Myocyte (in vitro differentiated cells): ENCODE measurements at places on chromosomes 1 and 21.

DNA sequence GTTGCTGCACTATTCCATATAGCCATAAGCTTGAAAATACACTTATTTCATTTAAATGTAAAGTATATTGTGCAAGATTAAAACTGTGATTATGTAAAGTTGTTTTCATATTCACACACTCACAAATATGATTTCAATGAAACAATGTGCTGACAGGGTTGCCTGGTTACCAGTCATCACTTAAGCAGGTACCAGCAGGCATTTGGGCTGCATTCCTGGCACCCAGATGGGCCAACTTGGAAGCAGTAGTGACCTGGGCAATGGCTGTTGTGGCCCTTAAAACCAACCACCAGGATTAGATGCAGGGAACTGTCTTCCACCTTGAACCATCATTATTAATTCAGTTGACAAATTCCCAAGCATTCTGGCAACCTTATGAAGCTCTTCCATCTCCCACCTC, 45.0 kb upstream of the RASAL2 start:
- DNase-seq: no peak

GRCh38 chr1:54624466-54625464, 1.4 kb upstream of the FAM151A start:
- no peak for DNase-seq

DNA sequence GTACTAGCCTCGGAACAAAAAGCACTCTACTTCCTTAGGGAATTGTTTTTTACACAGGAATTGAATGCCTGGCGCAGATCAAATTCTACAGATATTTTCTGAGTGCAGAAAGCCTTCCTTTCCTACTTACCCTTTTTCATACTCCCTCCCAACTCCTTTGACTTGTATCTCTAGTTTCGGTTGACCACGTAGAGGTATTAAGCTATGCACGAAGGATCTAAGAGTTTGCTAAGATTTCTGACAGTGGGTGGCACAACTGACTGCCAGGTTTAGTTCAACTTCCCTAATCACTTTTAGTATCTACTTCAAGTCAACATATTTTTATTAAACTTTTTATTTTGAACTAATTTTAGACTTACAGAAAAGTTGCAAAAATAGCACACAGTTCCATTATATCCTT, 5.0 kb downstream of the TOR1AIP2 start:
- DNase-seq: no peak

GRCh38 chr1:79737193-79737592, 730.7 kb upstream of the ADGRL4 start:
- no peak for DNase-seq

- DNase-seq: no peak
These were observed 370.9 kb upstream of the LYPLAL1 start for GRCh38 chr1:218802799-218803198.

- peak; percentile 15 for DNase-seq
These were observed 13.2 kb upstream of the SCYL3 start for GRCh38 chr1:169906938-169907337.

- peak; percentile 81 for DNase-seq
These were observed at the start of gene AKT3 for GRCh38 chr1:243850202-243850451. Gene AKT3, minus strand, starts transcription at chr1:243850243. Its CDS starts 7,073 bp downstream, at chr1:243843170.

- DNase-seq: no peak
These were observed 7.6 kb upstream of the LBR start for GRCh38 chr1:225435487-225435886.

- DNase-seq: peak; percentile 42
These were observed 50.1 kb downstream of the COL18A1 start for GRCh38 chr21:45454926-45455673.

DNA sequence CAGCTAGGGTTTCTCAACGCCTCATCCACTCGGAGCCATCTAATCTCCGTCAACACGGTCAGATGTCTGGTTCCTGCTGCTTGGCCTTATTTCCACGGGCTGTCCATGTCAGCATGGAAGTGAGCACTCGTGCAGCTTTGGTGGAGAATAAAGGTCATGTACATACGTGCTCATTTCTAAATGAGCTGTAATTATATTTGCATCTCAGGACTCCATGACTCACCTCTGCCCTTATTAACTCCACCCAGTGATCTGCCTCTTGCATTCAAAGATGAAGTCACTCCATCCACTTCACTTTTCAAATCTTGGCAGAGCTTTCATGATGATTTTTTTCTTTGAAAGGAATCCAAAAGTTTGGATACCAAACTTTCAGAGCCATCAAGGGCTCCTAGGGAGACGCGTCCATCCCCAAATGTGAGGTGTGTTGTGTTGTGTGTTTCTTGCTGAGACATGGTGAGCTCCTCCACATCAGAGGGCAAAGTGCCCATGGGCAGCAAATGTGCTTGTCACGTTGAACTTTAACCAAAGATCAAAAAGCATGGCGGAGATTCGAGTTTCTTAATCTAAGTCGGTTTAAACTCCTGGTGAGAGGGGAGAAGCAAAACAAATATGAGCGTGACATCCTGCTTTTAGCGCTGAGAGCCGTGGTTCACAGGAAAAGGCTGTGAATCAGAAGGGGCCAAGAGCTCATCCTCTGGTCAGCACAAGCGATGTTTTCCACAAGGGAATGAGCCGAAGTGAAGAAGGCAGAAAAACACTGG, 68.6 kb upstream of the ERRFI1 start:
- peak; percentile 76 for DNase-seq

DNA sequence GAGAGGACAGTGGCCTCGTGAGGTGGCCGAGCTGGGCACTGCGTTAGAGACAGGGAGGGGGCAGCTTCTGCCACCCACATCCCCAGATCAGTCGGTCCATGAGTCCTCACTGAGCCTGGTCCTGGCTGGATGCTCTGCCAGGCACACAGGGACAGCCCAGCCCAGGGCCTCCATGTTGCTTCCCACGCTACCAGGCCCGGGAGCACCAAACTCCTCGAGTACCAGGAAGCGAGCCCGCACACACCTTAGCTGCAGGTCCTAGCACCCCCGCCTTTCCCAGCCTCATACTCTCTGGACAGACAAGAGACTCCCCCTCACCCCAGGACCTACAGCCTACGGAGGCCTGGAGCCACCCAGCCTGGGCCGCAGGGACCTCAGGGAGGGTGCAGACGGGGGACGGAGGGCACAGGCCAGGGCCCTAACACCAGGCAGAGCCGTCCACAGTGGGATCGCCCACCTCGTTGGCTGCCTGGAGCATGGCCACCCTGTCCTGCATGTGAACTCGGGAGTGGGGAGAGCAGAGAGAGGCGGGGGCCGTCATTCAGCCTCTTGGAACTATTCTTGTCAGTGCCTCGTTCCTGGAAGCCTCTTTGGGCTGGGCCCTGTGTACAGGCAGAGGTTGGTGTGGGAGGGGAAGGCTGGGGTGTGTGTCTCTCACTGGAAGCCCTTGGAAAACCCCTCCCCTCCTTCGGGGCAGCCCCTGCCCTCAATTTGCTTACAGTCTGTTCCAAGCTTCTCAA, 90.9 kb upstream of the RUNX3 start:
- DNase-seq: no peak
